ENCODE measurements at places on chromosomes 3 and 15.

- peak; percentile 65 for DNase-seq
These were observed 449.5 kb upstream of the TBL1XR1 start for GRCh38 chr3:177646749-177647148.

GRCh38 chr3:138060792-138061191 is 50.8 kb downstream of the CLDN18 start:
- peak; percentile 32 for DNase-seq

DNA sequence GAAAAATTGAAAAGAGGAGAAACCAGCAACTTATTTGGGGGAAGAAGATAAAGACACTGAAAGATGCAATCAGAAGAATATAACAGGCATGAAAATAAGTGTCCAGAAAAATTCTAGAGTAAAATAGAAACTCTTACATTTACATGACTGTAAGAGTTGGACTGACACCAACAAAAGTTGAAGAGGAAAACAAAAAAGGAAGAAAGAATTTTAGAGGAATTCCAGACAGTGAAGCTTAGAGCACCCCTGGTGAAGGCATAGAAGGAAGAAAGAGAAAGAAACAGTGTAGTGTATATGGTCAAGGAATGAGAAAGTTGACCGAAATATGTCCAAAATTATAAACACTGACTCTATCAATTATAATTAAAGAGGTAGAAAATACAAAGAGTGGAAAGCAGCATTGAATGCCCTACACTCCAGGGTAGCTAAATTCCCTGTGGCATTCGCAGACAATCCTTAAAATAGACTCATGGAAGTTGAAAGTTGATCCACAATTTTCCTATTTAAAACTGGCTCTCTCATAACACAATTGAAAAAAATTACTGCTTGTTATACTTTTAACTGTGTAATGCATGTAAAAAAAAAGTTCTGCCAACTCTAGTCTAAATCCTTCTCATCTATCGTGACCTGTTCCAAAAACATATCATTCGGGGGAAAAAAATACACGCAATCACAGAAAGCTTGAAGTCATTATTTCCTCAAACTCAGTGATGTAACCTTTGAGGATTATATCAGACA is 102.6 kb upstream of the ABI3BP start:
- DNase-seq: no peak

DNA sequence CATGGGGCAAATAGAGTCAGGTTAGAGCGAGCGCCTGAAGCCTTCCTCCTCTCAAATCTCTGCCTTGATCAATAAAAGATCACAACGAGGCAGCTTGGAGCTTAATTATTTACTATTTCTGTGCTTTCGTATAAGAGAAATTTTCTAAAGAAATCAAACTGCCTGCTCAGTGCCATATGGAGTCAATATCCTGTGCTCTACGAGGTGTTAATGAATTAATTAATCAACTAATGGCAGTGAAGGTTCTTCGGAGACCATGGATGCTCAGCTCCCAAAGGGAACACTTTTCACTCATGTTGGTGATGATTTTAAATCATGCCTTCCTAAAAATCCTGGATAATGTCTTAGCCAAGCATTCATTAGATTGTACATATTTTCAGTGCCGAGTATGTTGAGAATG is 153.5 kb upstream of the PPP2R3A start:
- DNase-seq: no peak

DNA sequence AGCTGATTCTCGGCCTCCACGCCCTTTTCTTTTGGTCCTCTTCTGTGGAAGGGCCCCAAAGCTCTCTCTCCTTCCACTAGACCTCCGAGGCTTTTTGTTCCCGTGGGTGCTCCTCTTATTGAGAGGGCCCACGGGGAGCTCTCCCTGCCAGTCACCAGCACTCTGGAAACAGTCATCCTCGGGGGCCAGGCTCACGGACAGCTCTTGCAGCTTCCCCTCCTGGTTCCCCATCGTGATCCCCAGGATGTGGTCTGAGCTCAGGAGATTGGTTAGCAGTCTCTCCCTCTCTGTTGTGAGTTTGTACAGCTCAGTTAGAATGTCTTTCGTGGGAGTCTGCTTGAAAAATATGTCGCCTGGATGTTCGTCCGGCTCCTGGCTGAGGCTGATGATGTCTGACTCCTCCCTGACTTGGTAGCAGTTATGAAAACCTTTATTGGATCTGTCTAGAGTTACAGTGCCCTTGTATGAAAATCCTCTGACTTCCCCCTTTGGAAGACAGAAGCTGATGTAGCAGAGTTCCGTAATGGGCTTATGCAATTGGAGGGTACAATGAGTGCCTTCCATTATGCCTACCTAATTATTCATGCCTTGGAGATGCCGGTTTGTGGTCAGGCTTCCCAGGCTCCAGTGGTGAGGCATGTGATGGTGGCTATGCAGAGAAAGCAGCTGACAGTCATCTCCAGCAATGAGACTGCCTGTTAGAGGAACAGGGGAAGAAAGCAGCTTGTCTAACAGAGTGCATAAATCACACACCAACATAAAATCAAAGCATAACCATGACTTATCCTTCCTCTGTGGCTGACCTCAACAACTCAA is 40.0 kb downstream of the FMN1 start:
- peak; percentile 24 for DNase-seq

DNA sequence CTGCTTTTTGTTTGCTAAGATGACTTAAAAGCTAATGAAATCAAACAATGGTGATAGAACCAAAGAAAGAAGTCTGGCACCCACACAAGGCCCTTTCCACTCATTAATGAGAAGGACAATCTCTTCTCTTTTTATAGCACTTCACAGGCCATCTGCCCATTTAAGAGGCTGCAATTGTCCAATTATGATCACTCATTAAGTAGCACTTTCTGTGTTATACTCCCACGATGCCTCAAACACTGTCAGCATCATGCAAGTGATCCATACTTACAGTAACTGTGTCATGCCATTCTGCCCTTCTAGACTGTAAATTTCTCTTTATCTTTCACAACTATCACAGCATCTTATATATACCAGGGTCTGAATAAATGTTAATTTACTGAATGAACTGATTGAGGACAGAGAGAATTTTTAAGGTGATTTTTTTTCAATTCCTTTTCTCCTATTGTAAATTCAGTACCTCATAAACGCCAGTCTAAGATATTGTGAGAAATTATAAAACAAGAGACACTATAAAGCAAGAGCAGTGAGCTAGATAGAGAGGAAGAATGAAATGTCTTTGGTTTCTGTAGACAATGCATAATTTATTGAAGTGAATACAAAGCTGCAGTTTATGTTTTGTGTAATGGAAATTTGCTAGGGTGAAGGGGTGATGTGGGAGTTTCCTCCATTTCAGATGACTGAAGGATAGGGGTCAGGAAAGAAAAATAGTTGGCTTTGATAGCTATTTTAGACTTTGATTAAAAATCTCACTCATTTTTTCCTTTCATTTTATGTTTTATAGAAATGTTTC is 17.3 kb downstream of the CD200 start:
- no peak for DNase-seq

DNA sequence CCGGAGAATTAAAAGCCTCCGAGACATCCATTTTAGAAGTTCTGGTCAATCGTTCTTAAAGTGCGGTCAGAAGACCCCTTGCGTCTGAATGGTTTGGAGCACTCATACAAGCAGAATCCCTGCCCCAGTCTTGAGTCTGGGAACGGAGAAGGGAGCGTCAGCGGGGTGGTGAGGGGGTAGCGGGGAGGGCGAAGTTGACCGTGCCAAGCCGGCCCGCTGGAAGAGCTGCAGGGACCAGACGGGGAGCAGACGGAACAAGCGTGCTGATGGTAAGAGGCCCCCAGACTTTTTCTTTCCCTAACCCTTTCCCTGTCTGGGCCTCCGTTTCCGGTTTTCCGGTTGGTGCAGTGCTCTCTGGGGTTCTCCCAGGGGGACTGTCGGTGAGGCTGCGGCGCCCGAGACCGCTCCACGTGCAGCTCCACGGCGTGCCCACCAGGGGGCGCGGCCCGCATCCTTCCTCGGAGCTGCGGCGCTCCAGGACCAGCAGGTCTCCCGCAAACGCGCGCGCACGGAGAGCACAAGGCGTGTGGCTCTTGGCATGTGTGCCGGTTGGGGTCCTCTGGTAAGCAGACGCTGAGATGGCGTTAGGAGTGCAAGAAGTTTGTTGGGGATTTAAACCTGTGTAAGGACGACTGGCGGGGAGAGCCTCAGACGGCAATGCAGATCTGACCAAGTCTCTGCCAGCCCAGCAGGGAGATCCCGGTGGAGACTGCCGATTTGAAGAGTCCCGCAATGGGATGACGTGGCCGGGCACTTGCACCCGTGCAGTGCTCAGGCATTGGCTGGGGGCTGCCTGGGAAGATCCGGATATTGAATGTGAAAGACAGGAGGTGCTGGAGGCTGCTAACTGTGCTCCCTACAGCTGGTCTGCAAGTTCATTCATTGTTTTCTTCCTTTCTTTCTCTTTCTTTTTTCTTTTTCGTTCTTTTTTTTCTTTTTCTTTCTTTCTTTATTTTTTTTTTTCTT is 19.2 kb upstream of the CORO2B start:
- peak; percentile 90 for DNase-seq

DNA sequence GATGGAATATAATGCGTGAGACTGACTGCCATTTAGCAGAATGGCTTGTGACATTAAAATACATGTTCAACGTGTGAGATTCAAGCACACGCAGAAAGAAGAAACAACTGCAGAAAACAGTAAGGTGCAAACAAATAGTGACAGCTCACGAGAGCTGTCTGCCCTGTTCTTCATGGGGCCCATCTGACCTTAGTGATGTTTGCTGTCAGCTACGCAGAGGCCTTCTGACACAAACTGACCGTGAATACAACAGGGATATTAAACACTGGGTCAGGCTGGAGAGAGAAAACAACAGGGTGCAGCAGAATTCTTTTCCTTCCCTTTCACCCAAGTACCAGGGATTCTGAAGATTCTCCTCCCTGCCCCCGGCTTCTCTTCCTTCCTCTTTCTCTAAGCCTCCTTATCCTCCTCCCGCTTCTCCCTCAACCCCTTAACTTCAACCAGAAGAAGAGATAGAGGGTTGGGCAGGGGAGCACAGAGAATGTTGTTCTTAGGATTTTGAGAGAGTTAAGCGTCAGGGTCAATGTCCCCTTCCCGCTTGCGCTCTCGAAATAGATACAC is 2.1 kb downstream of the TNFAIP8L3 start:
- DNase-seq: peak; percentile 49

- DNase-seq: no peak
These were observed 240.9 kb upstream of the ADAMTS9 start for GRCh38 chr3:64928683-64929082.

DNA sequence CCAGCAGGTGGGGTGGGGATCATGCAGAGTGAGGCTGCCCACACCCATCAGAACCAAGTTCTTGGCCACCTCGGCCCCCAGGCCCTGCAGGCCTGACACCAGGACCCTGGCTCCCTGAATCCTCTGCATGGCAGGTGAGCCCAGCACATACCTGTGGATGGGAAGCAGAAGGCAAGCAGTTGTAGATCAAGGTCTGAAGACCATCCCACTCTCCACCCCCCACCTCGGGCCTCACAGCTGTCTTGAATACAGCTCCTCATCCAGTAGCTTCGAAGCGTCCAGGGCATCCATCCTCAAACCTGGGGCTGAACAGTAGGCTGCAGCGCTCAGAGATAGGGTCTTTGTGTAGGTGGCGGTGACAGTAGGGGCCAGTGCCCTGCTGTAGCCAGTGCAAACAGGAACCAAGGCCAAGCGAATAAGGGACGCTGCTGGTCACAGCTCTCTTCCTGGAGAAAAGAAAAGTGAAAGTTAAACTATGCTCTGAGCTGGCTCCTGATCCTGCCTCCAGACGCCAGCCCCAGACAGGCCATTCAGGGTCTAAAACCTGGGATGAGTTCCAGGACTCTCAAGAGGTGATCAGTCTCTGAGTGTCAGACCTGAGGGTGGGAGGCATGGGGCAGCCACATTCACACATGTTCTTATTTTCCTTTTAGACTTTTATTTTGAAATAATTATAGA is at the start of gene UBA7:
TSS of gene UBA7 (minus strand) at position 457 of the 678 bp plus-strand sequence. CDS start at position 291, 166 bp downstream.
- peak; percentile 73 for DNase-seq

All from KBM-7 (cell line).